ENCODE measurements at places on chromosomes 1 and 21. TPM values are rescaled to one million over a fixed set of nuclear protein-coding genes. Genes with fewer than 3 reads are reported as not detected.
A peak's percentile ranks its signal among the peaks of the same experiment; 100 is the strongest.

GRCh38 chr1:179053486-179053885, 27.8 kb downstream of the FAM20B start:
- H3K27ac ChIP-seq: no peak overlapping the region
- peaks cover 30% of the 10 kb centered on the region for H3K36me3 ChIP-seq
- H3K27me3 ChIP-seq: no peaks in the 10 kb centered on the region
- DNase-seq: no peak

DNA sequence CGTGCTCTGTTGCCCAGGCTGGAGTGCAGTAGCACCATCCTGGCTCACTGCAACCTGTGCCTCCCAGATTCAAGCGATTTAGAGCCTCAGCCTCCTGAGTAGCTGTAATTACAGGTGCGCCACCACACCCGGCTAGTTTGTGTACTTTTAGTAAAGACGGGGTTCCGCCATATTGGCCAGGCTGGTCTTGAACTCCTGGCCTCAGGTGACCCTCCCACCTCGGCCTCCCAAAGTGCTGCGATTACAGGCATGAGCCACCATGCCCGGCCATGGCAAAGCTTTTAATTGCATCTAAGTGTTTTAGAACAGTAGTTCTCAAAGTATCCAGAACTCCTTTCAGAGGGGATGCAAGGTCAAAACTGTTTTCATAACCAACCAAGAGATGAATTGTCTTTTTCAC, 25.1 kb upstream of the IFNGR2 start:
- no peak overlapping the region for H3K27ac ChIP-seq
- no peak for DNase-seq
- peaks cover 46% of the 10 kb centered on the region for H3K4me1 ChIP-seq
- peaks cover 8% of the 10 kb centered on the region for H3K27me3 ChIP-seq
- H3K4me3 ChIP-seq: no peak overlapping the region
- H3K36me3 ChIP-seq: no peaks in the 10 kb centered on the region

GRCh38 chr21:23017989-23018388, 2019.8 kb downstream of the NCAM2 start:
- no peaks in the 10 kb centered on the region for H3K27me3 ChIP-seq
- H3K36me3 ChIP-seq: no peaks in the 10 kb centered on the region
- DNase-seq: no peak
- H3K27ac ChIP-seq: no peak overlapping the region

DNA sequence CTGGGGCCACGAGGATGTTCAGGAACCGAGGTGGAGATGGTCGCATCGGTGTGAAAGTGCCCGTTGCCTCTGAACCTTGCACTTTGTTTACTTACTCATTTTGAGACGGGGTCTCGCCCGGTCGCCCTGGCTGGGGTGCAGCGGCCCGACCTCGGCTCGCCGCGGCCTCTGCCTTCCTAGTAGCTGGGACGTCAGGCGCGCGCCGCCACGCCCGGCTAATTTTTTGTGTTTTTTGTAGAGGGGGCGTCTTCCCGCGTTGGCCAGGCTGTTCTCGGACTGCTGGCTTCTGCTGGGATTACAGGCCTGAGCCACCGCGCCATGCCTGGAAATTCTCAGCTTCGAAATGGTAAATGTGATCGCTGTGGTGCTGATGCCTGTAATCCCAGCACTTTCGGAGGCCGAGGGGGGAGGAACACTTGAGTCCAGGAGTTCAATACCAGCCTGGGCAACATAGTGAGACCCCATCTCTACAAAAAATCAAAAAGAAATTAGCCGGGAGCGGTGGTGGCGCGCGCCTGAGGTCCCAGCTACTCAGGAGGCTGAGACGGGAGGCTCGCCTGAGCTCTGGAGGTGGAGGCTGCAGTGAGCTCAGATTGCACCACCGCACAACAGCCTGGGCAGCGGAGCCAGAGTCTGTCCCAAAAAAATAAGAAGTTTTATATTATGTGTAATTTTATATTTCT, 684 bp upstream of the MRPL20 start:
- peak overlapping the region; percentile 93 for H3K4me3 ChIP-seq
- H3K27ac ChIP-seq: peak overlapping the region; percentile 85
- peak; percentile 46 for DNase-seq
- H3K4me1 ChIP-seq: peaks cover 48% of the 10 kb centered on the region
- H3K27me3 ChIP-seq: no peaks in the 10 kb centered on the region

GRCh38 chr21:23021481-23021880, 2023.3 kb downstream of the NCAM2 start:
- no peaks in the 10 kb centered on the region for H3K27me3 ChIP-seq
- H3K4me1 ChIP-seq: no peaks in the 10 kb centered on the region
- no peak overlapping the region for H3K27ac ChIP-seq
- H3K36me3 ChIP-seq: no peaks in the 10 kb centered on the region

- H3K27me3 ChIP-seq: no peaks in the 10 kb centered on the region
- H3K4me1 ChIP-seq: peaks cover 11% of the 10 kb centered on the region
- no peaks in the 10 kb centered on the region for H3K36me3 ChIP-seq
- no peak overlapping the region for H3K4me3 ChIP-seq
- DNase-seq: no peak
These were observed 19.1 kb downstream of the SELP start for GRCh38 chr1:169610858-169611257.

- H3K4me3 ChIP-seq: no peak overlapping the region
- H3K36me3 ChIP-seq: no peaks in the 10 kb centered on the region
- peaks cover 3% of the 10 kb centered on the region for H3K27me3 ChIP-seq
These were observed 34.2 kb upstream of the GJA5 start for GRCh38 chr1:147794570-147794969.

DNA sequence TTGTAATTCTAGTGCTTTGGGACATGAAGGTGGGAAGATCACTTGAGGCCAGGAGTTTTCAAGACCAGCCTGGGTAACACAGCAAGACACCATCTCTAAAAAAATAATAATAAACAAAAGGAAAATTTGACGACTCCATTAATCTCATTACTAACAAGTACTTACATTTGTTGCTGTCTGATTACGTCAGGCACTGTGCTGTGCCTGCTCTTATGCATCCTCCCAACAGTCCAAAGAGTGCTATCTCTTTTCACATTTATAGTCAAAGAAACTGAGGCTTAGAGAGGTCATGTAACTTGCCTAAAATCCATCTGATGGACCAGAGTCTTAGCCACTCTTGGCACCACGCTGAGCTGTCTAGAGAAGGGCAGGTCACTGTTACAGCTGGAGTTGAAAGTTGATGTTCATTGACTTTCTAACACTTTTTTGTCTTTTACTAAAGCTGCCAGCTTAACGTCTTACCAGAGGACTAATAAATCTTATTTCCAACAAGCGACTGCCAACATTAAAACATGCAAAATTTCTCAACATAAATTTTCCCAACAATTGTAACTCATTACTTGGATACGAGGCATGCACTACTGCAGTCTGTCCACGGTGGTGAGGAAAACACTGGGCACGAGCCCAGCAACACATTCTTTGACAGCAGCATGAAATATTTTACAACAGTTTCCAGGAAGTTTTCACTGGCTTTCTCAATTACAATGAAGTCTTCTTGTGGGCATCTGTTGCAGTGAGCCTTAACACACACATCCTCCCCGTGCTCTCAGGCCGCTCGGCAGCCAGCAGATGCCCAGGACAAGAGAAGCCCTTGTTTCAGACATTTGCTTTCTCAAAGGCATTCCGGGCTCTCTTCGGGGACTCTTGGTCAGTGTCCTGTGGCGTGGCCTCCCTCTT, 262.9 kb upstream of the PROX1 start:
- H3K4me1 ChIP-seq: no peaks in the 10 kb centered on the region
- H3K36me3 ChIP-seq: no peaks in the 10 kb centered on the region
- H3K4me3 ChIP-seq: no peak overlapping the region
- no peak overlapping the region for H3K27ac ChIP-seq

- H3K4me3 ChIP-seq: no peak overlapping the region
- no peak for DNase-seq
- peaks cover 55% of the 10 kb centered on the region for H3K4me1 ChIP-seq
- H3K27ac ChIP-seq: no peak overlapping the region
- H3K27me3 ChIP-seq: no peaks in the 10 kb centered on the region
- no peaks in the 10 kb centered on the region for H3K36me3 ChIP-seq
These were observed 80.6 kb upstream of the C1orf105 start for GRCh38 chr1:172339842-172340241.

GRCh38 chr1:150161747-150162581, 12.2 kb downstream of the PLEKHO1 start:
- peaks cover 17% of the 10 kb centered on the region for H3K36me3 ChIP-seq
- no peak overlapping the region for H3K4me3 ChIP-seq
- peaks cover 41% of the 10 kb centered on the region for H3K4me1 ChIP-seq
- DNase-seq: no peak
- H3K27me3 ChIP-seq: no peaks in the 10 kb centered on the region
- no peak overlapping the region for H3K27ac ChIP-seq

DNA sequence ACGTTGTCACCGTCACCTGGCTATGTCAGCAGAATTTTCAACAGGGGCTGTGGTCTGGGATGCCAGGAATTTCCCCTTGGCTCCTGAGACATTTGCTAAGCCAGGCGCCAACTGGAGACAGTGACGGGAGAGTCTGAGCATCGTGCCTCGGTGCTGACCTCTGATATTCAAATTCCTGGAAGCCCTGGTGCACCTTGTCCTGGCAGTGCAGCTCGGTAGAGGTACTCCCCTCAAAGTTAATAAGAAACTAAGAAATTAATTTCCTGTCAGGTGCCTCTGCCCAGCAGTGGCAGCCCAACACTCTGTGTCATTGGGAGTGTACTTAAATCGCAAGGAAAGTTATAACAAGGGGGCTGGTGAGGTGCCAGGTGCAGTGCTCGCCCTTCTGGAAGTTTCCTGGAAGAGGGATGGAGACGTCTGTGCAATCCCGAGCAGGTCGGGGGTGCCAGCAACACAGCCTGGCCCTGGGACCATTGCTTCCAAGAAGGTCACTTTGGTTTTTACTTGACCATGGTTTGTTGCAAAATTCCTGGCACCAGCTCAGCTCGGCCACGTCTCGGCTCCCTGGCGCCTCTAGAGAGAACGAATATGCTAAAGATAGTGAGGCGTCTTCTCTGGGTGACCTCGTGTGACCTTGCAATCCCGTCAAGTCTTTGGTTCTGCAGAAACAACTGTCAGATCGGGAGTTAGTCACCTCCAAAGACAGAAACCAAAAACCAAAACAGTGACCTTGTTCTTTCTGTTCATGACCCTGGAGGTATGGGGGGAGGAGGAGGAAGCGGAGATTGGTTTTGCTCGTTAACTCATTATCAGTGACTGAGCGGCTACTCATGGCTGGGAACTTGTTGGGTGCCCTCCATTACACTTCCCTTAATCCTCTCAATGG, 149.5 kb upstream of the VAMP3 start:
- H3K36me3 ChIP-seq: no peaks in the 10 kb centered on the region
- no peaks in the 10 kb centered on the region for H3K4me1 ChIP-seq
- H3K27ac ChIP-seq: no peak overlapping the region
- peaks cover 12% of the 10 kb centered on the region for H3K27me3 ChIP-seq
- no peak for DNase-seq

DNA sequence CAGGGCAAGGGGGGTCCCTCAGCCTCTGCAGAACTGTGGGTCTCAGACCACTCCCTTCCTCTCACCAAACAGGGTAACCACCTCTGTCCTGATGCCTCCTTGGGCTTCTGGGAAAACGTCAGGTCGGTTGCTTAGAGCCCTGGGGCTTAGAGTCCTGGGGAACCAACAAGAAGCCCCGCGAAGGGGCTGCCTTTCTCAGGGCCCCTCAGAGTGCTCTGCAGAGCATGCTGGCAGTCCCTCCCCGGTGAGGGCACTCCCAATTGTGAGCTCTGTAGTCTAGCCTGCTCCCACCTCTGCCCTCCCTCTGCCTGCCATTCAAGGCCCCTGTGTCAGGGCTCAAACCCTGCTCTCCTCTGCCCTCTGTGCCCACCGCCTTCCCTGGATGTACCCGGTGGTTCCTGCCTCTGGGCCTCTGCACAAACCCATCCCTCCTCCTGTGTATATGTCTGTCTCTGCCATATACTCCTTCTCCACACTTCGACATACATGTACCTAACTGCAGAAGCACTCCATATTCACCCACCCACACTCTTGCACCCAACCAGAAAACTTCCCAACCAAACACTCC, 92.3 kb downstream of the DMRTB1 start:
- no peak overlapping the region for H3K4me3 ChIP-seq
- H3K27me3 ChIP-seq: no peaks in the 10 kb centered on the region
- no peaks in the 10 kb centered on the region for H3K36me3 ChIP-seq
- no peaks in the 10 kb centered on the region for H3K4me1 ChIP-seq

DNA sequence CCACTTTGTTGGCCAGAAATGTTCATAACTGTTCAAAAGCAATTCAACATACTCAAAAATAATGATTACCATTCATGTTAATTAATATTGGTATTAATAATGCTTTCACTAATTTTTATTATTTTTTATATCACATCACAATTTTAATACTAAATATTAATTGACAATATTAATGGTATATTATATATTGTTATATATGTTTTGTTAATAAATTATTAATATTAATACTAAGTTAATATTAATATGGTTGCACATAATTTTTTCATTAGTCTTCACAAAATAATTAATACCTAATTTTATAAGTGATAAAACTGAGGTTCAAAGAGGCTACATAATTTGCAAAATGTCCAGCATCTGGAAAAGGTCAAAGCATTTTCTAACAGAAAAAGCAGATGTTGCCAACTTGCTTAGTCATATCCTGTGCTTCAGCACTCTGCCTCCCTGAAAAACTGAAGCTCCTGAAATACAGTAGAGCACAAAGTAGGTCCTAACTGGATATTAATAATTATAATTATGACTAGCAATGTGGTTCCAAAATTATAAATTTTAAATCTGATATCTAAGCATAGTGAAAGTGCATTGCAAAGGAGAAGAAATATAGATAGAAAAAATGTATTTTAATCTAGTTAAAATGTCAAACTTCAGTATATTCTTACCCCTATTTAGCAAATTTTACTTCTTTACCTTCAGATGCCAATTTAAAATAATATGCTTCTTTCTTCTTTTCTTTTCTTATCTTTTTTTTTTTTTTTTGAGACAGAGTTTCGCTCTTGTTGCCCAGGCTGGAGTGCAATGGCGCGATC, 123.2 kb upstream of the TNFSF4 start:
- H3K36me3 ChIP-seq: peaks cover 2% of the 10 kb centered on the region
- H3K27ac ChIP-seq: no peak overlapping the region
- peaks cover 20% of the 10 kb centered on the region for H3K4me1 ChIP-seq

GRCh38 chr21:27219068-27219467, 252.2 kb upstream of the ADAMTS5 start:
- no peaks in the 10 kb centered on the region for H3K27me3 ChIP-seq
- no peaks in the 10 kb centered on the region for H3K36me3 ChIP-seq
- H3K4me1 ChIP-seq: no peaks in the 10 kb centered on the region
- no peak overlapping the region for H3K4me3 ChIP-seq
- DNase-seq: no peak

DNA sequence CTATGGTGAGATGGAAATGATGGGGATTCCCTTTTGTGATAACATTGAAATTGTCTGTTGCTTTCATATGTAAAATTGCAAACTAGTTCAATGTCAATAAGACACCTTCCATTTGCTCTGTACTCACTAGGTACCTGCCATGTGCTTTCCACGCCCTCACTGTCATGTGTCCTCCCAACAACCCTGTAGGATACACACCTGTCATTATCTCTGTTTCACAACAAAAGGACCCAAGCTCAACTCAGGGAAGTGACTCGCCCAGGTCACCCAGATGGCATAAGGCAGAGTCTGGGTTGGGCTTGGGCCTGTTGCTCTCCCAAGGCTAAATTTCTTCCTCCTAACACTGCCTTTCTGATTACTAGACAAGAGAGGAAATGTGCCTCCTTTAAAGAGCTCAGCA, 45.3 kb upstream of the MCOLN3 start:
- H3K4me3 ChIP-seq: no peak overlapping the region
- peaks cover 7% of the 10 kb centered on the region for H3K4me1 ChIP-seq

Gene PTAFR
- total RNA-seq: 0.19 TPM

Gene PSRC1
- total RNA-seq: 14.9 TPM

Gene BRINP3
- not detected for total RNA-seq

Gene VASH2
- total RNA-seq: 0.63 TPM

Gene NUF2
- 67.4 TPM for total RNA-seq

Gene LAPTM5
- total RNA-seq: 196 TPM

All from activated CD4-positive, alpha-beta memory T cell treated with anti-CD3 and anti-CD28 coated beads for 36 hours (primary cell).